ENCODE measurements at places on chromosomes 13 and 19. TPM values are rescaled to one million over a fixed set of nuclear protein-coding genes. Genes with fewer than 3 reads are reported as not detected.

The KIR3DL1 gene
- not detected for total RNA-seq

The CADM4 gene
- 2.5 TPM for total RNA-seq

- no peak for DNase-seq
Measured at GRCh38 chr13:23506807-23507291, 63.4 kb upstream of the TNFRSF19 start.

DNA sequence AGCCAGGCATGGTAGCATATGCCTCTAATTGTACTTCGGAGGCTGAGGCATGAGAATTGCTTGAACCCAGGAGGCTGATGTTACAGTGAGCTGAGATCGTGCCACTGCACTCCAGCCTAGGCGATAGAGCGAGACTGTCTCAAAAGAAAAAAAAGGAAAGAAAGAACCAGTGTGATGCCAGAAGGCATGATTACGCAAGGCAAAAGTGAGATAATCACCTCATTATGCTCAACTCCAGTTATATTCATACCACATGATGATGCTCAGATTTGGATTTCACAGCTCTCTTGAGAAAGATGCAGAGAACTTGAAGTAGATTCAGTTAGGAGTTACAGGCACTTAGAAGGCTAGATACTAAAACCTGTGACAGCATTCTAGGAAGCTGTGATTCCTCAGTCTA lies 21.8 kb downstream of the RCBTB1 start:
- DNase-seq: no peak

DNA sequence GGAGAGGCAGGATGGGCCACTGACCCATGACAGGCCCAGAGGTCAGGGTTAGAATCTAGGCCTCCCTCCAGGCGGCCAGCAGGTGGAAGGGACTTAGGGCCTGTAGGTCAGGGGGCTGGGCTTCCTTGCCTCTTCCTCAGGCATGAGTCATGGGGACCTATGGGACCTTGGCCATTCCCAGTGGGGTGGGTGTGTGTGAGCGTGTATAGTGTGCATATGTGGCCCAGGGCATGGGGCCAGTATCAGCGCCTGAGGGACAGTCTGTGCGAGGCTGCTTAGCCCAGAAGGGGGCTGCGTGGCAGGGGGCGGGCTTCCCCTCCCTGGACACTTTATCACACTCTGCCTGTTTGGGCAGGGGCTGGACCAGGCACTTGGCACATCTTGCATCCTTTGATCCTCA lies 13.3 kb downstream of the KCTD15 start:
- no peak for DNase-seq

The HRC gene
- total RNA-seq: not detected
